ENCODE measurements at places on chromosomes 5 and 9.

DNA sequence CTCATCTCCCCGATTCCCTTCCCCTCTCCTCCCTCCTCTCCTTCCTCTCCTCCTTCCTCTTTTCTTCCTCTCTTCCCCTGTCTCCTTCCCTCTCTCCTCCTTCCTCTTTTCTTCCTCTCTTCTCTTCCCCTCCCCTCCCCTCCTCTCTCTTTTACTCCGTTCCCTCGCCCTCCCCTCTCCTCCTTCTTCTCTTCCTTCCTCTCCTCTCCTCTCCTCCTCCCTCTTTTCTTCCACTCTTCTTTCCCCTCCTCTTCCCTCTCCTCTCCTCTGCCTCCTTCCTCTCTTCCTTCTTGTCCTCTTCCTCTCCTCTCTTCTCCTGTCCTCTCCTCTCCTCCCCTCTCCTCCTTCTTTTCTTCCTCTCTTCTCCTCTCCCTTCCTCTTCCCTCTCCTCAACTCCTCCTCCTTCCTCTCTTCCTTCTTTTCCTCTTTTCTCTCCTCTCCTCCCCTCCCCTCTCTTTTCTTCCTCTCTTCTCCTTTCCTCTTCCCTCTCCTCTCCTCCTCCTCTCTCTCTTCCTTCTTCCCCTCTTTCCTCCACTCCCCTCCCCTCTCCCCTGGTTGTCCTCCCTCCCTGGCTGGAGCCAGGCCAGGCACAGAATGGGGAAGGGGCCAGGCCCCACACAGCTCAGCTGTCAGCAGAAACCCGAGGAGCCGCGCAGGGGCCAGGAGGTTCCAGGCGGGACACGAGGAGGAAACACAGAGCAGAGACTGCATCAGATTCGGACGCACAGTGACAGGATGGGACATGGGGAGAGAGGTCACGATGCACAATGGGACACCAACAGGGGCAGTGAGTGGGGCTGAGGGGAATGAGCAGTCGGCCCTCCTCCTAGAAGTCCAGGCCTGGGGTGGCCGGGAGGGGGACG, 48.0 kb downstream of the CAMK2A start:
- no peak for DNase-seq

GRCh38 chr5:5492087-5492933, 69.8 kb downstream of the ICE1 start:
- DNase-seq, result no peak

DNA sequence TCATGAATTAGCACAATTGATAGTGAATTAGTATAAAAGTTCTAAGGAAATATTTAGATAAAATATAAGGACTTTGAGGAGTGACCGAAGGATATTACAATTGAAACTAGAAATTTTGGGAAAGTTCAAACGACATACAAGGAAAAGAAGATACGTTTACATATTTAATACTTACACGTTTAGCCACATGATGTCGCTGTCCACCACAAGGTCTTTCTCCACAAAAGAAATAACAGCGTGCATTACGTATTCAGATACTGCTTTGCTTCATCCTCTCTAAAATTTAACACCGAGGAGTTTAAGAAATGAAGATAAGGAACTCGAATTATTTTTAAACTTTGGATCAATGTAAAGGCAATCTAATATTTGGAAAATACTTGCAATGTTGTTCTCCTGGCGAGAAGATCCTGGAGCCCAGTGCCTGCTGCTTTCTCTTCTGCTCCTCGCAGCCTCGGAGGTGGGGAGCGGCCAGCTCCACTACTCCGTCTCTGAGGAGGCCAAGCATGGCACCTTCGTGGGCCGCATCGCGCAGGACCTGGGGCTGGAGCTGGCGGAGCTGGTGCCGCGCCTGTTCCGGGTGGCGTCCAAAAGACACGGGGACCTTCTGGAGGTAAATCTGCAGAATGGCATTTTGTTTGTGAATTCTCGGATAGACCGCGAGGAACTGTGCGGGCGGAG, at the start of gene PCDHA3:
Gene PCDHA3, plus strand, starts transcription at position 242 of the 678 bp plus-strand sequence.
- DNase-seq, result no peak

GRCh38 chr9:5041390-5042115, 56.5 kb downstream of the JAK2 start:
- no peak for DNase-seq

DNA sequence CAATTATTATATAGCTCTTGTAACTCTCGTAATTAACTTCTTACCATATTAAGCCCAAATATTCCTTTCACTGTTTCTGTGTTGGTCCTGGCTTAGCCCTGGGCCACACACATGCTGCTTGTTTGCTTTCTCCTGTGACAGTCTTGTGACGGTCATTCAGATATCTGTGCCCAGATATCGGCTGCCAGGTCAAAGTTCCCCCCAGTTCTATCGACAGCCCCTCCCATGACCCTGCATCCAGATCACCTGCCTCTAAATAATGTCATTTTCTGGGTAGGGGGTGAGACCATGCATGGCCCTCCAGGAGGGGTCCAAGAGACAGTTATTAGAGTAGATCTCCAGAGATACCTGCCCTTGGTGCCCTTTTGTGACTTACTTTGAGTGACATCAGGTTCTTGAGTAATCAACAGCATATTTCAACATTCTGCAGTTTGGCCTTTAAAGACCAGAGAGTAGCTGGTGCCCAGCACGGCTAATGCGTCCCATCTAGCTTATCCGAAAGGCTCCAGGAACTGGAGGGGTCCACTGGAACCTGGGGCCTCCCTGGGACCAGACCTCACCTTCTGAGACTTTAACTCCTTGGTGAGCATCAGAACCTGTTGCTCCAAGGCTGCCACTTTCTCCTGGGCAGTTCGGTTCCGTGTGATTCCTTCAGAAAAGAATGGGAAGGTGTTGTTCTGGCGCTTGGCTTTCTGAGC, 26.9 kb downstream of the TBC1D2 start:
- DNase-seq, result no peak

- DNase-seq, result no peak
Observed at GRCh38 chr9:28774433-28775235, 1201.4 kb upstream of the C9orf72 start.

- DNase-seq, result no peak
Observed at GRCh38 chr5:32030222-32030621, 143.9 kb downstream of the GOLPH3 start.
